Amniotic epithelial cell (primary cell): ENCODE measurements at places on chromosomes 3 and 15.

GRCh38 chr3:186896875-186897274 lies 33.5 kb upstream of the ST6GAL1 start:
- peak; percentile 24 for DNase-seq

DNA sequence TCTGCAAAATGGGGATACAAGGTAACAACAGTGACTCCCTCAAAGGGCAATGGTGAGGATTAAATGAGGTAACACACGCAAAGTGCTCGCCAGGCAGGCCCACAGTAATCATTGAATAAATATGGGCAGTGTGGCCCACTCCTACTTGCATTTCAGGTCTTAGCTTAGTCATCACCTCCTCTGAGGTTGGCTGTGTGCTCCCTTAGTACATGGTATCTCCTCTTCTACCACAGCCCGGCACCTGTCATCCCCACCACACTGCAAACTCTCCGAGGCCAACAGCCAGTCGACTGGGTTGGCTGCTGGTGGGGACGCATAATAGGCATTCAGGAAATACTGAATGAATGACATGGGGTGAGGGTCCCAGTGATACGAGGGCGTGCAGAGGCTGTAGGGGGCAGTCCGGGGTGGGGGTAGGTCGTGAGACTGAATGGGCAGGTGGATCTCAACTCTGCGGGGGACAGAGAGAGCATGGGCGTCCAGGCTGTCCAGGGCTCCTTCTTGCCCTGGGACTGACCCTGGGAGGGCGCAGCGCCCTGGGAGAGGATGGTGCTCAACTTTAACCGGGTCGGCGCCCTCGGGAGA lies 375 bp upstream of the MYZAP start:
- no peak for DNase-seq

GRCh38 chr3:166575161-166575560 lies 737.9 kb upstream of the BCHE start:
- no peak for DNase-seq

- DNase-seq: peak; percentile 10
These were observed 270.6 kb upstream of the UMPS start for GRCh38 chr3:124459678-124460077.

DNA sequence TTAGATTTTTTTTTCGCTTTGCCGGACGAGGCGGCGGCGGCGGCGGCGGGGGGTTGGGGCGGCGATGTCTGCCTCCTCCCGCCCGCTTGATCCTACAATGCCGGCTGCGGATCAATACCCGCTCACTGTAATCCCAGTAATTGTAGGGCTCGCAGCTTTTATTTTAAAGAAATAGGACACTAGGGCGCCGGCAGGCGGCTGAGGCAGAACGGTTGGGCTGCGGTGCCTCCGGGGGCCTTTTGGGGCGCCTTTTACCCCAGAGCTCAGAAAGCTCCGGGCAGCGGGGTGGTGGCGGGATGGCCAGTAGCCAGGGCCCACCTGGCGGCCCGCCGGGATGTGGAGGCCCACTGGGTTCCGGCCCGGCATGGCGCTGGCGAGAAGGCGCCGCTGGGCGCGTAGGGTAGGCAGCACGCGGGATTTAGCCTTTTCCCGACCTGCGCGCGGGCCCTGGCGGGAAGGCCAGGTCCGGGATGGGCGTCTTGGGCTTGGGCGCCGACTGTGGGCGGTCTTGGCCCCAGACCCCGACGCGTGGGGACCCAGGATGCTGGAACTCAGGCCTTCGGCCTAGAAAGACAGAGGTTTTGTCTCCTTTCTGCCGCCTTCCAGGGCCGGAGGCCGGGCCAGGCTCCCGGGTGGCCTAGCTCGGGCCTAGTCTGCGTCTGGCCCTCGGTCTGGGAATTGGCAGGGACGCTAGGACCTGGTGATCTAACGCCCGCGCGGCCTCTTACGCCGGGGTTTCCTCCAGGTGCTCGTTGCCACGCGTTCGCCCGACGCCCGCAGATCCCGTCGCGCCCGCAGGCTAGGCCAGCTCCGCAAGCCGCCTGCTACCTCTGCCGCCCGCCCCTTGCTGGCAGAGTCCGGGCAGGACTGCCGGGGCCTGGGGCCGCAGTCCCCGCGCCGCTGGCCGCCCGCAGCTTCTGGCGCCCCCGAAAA lies 15.5 kb upstream of the ONECUT1 start:
- no peak for DNase-seq

- no peak for DNase-seq
These were observed 1.4 kb downstream of the ST6GAL1 start for GRCh38 chr3:186931532-186932280.

DNA sequence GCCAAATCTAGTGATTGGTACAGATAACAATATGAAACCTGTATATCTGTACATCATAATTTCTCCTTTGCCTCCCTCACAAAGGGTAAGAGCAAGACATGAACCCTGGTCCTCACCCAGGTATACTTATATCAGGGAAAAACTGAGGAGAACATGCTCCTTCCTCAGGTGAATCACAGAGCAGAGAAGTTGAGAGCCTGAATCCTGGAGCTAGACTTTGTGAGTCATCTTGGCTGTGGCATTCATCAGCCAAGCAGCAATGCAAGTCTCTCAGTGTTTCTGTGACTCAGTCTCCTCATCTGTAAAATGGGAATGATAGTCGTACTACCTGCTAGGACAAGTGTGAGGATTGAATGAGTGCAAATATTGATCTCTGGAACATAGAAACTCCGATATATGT lies 165.7 kb upstream of the ADAMTS9 start:
- no peak for DNase-seq

DNA sequence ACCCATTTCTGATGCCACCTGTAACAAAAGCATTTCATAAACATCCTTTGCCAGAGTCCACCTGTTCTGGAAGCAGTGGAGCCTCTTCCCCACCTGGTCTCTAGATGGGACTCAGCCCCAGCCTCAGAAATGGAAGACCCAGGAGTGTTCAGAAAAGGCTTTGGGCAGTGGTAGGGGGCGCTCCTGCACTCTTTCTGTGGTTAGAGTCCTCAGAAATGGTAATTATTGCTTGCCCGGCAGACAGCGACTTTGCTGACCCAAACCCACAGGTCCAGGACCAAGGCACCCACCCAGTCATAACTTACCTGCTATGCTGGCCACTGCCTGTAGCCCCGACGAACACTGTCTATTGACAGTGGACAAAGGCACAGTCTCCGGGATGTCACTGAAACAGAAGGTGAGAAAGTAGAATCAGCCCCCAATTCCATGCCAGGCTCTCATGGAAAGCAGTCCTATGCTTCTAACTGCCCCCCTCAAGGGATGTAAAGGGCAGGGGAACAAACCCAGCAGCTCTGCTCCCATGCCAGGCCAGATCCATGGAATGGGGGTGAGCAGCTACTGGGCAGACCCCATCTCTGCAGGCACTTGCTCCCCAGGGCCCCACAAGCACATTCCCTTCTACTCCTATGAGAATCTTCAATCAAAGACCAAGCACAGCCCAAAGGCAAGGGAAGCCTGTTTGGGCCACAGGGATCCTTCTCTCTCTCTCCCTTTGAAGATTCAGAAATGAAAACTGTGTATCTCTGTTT lies 5.1 kb downstream of the ACAA1 start:
- peak; percentile 35 for DNase-seq

DNA sequence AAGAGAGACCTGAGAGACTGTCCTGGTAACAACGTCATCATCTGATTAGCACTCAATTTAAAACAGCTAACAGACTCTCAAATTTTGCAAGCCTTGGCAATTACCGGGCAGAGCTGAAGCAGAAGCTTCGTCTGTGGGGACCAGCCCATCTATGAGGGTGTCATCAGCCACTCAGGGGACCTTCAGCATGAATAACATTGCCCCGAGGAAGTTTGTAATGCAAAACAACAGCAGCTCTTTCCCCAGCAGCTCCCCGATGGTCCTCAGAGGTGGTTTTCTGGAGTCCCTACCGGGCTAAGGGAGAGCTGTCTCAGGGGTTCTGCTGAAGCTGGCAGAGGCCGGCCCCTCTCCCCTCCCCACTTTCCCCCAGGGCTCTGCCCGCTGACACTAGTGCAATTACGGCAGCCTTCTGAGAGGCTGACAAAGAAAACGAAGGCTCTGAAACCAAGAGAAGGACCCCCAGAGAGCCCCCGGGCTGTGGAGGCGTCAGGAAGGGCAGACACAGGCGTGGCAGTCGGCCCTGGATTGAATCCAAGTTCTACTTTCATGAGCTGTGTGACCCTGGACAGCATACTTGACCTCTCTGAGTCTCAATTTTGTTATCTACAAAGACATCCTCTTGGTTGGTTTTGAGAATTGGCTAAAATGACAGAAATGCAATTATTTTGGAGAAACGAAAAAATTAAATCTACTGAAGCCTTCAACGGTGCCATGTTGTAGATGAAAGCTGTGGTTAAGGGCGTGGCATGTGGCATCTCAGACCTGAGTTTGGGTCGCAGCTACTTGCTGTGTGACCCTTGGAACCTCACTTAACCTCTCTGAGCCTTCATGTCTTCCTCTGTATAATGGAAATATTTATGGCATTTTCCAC lies 102.1 kb upstream of the TLE3 start:
- DNase-seq: no peak

DNA sequence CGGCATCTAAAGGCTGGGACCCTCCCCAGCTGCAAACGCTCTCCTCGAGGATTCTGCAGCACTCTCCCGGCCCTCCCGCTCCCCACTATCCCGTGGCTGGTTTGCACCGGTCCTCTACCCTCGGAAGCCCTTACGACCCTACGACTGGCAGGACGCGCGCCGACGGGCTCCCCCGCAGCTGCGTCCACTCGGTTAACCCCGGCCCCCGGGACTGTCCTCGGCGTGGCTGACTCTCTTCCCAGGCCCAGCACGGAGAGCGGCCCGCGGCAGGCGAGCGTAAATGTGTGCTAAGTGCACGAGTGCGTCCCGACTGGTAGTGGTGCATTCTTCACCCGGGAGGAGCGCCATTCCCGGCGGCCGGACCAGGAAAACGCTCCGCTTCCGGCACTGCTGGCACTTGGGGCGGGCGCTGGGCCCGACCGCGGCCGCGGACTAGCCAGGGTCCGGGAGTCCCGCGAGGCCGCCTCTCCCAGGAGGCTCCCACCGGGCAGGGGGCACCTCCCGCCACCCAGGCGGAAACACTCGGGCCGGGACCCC lies 508 bp downstream of the GORASP1 start:
- DNase-seq: peak; percentile 45

DNA sequence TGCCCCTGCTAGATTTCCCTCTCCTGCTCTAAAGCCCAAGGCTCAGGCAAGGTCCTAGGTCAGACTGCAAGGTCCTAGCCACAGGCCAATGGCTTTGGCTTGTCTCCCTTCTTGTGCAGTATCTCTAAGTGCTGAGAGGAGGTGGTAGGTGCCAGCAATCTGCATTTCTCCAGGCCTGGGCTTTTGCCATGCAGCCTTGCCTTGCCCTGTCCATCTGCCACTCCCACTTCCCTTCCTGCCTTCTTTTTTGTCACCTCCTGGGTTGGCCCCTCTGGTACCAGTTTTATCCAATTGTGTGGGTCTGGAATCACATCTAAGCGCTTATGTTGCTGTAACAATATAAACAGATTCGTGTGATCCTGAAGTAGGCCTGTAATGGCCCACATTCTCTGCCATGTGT lies 109.9 kb downstream of the MYRIP start:
- DNase-seq: no peak

GRCh38 chr3:11452312-11452711 lies 180.1 kb downstream of the ATG7 start:
- no peak for DNase-seq

GRCh38 chr3:58104151-58104550 lies 95.9 kb downstream of the FLNB start:
- DNase-seq: peak; percentile 72

DNA sequence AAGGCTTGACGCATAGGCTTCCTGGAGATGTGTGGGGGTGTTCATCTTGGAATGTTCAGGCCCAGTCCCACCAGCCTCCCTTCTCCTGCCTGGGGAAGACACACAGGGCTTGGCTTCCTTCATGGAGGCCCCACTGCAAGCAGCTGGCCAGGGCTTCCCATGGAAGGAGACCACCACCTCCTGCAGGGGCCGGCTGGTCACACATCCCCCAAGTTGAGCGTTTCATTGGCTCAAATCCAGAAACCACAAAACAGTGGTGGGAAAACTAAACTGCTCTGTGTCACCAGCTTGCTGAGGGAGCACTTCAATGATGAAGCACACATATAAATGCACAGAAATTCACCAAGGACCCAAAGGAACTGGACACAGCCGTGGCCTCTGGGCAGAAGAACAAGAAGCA lies 8.3 kb downstream of the IQSEC1 start:
- DNase-seq: no peak

GRCh38 chr3:187728940-187729583 lies 16.2 kb downstream of the BCL6 start:
- DNase-seq: no peak

GRCh38 chr3:136974670-136975069 lies 16.9 kb downstream of the IL20RB start:
- DNase-seq: no peak

DNA sequence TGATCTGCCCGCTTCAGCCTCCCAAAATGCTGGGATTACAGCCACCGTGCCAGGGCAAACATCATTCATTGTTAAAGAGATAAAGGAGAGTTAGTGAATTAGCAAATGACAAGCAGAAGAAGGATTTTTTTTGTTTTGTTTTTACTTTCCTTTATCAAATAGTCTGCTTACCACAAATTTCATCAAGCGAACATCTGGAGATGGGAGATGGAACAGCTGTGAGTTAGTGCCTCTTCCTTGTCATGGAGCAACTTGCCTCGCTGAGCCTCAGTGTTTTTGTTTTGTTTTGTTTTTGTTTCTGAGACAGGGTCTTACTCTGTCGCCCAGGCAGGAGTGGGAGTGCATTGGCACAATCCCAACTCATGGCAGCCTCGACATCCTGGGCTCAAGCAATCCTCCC lies 15.9 kb downstream of the ZNF860 start:
- DNase-seq: no peak

DNA sequence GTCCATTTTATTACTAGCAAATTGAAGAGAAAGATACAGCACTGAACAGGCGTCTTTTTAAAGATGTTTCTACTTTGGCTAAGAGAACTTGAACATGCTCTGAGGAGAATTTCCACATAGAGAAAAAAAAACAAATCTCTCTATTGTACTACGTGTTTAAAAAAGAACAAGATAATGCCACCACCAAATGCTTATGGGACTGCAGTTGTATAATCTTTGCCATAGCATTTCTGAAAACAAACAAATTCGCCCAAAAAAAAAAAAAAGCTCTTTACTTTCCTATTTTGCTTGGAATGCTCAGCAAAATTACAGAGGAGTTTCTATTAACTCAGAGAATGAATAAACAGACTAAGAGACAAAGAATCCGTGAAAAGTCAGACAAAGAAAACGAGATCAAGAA lies 114.2 kb downstream of the CNTN3 start:
- no peak for DNase-seq

GRCh38 chr3:64832098-64832497 lies 144.3 kb upstream of the ADAMTS9 start:
- no peak for DNase-seq

- DNase-seq: no peak
These were observed 20.0 kb downstream of the CERS3 start for GRCh38 chr15:100508641-100509300.

DNA sequence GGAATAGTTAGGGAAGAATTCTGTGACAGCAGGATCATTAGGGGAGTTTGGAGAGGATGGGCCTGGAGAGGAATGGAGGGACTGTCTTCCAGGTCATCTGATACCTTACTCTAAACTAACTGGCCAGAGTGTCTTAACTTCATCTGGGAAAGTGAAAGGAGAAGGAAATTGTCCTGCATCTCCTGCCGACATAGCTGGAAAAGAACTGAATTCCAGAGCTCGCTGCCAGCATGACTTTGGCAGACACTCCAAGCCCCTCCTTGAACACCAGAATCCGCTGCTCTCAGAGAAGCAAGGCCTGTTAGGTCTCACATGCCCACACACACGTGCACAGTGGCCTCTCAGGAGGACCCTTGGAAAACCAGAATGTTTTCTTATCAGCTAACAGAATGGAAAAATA lies 10.5 kb downstream of the ABI3BP start:
- peak; percentile 21 for DNase-seq

GRCh38 chr15:37101980-37102304 lies 1.6 kb upstream of the MEIS2 start:
- peak; percentile 61 for DNase-seq
